ENCODE measurements at places on chromosomes 6 and 20.
A peak's percentile ranks its signal among the peaks of the same experiment; 100 is the strongest.

- DNase-seq, result no peak
Observed at GRCh38 chr20:38250609-38251008, 9.9 kb downstream of the KIAA1755 start.

GRCh38 chr20:53866794-53867740 lies 203.3 kb downstream of the BCAS1 start:
- no peak for DNase-seq

DNA sequence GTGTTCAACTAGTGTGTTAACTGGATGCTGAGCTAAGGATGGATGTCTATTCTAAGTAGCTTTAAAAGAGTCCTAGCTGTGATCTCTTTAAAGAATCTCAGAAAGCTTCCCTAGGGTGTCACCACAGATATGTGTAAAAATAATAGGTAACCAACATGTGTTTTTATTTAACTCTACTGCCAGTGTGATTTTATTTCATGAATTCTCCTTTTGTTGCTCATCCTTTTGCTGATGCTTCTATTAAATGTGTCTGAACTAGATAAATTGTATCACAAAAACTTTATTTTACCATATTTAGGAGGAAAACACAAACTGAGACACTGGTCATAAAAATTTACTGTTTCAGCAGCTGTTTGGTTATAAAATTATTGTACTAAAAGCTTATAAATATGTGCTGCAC lies 809.4 kb upstream of the CITED2 start:
- no peak for DNase-seq

DNA sequence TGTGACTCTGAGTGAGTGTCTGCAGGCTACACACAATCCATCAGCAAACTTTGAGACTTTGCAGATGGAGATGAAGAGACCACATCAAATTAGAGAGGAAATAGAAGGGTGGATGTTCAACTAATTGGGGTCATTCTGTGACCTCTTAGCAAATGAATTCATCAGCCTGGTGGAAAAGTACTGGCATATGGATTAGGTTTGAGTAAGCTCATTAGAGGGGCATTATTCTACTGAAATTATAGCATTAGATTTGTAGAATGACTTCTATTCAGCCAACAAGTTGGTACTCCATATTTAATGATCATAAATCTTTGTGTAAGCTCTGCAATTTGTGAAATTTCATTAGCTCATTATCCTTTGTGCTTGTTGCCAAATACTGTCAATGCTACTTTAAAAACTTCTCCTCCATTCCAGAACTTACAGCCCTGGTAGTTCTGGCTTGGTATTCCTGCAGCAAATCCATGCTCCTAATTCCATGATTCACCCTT lies 63.8 kb downstream of the ADTRP start:
- DNase-seq, result peak; percentile 33

- no peak for DNase-seq
Observed at GRCh38 chr6:67914419-67914818, 720.7 kb upstream of the ADGRB3 start.

GRCh38 chr20:47984437-47984836 lies 199.2 kb upstream of the SULF2 start:
- DNase-seq, result no peak

All from NCI-H69 (cell line).